Hair follicular keratinocyte (primary cell): ENCODE measurements at places on chromosomes 6 and 20. TPM values are rescaled to one million over a fixed set of nuclear protein-coding genes. Genes with fewer than 3 reads are reported as not detected.

The BTN1A1 gene
- not detected in 2 replicates for total RNA-seq

The OR2B6 gene
- total RNA-seq: not detected in 2 replicates

The NRSN1 gene
- not detected in 2 replicates for total RNA-seq

The LKAAEAR1 gene
- total RNA-seq: 2.6 TPM in 1 of 2 replicates, not detected in the other

The BMP6 gene
- 0.04 TPM in 1 of 2 replicates, not detected in the other for total RNA-seq

The PPDPF gene
- total RNA-seq: 156 and 298 TPM in 2 replicates

The SLC22A2 gene
- total RNA-seq: not detected in 2 replicates

The TDRD6 gene
- under 0.01 TPM in 1 of 2 replicates, not detected in the other for total RNA-seq

The MARCKS gene
- total RNA-seq: 41.3 and 50.7 TPM in 2 replicates

The LTA gene
- not detected in 2 replicates for total RNA-seq

The RAET1E gene
- 1.7 and 6.5 TPM in 2 replicates for total RNA-seq

The SLC22A16 gene
- not detected in 2 replicates for total RNA-seq

The MOCS1 gene
- 6.2 and 7.4 TPM in 2 replicates for total RNA-seq

The BPIFB1 gene
- total RNA-seq: not detected in 2 replicates

The BCAS4 gene
- 12.5 and 16.8 TPM in 2 replicates for total RNA-seq

The ZSWIM1 gene
- total RNA-seq: 4.4 and 7.3 TPM in 2 replicates

The LGSN gene
- not detected in 2 replicates for total RNA-seq

The PI3 gene
- 11.0 and 25.5 TPM in 2 replicates for total RNA-seq

The C4B gene
- total RNA-seq: 1.2 and 2.4 TPM in 2 replicates

The RCAN2 gene
- total RNA-seq: 0.23 TPM in 1 of 2 replicates, not detected in the other

The ZBP1 gene
- not detected in 2 replicates for total RNA-seq

The TCF15 gene
- not detected in 2 replicates for total RNA-seq

The SUMO4 gene
- 0.15 and 0.16 TPM in 2 replicates for total RNA-seq

The OR12D3 gene
- total RNA-seq: not detected in 2 replicates

The PACSIN1 gene
- not detected in 2 replicates for total RNA-seq

The LPA gene
- total RNA-seq: not detected in 2 replicates

The ID1 gene
- 149 and 278 TPM in 2 replicates for total RNA-seq

The COL20A1 gene
- not detected in 2 replicates for total RNA-seq

The C20orf141 gene
- not detected in 2 replicates for total RNA-seq

The GTSF1L gene
- total RNA-seq: not detected in 2 replicates

The CDSN gene
- 1.7 and 1.8 TPM in 2 replicates for total RNA-seq

The LSM14B gene
- 17.6 and 20.8 TPM in 2 replicates for total RNA-seq

The PCSK2 gene
- total RNA-seq: not detected in 2 replicates

The C6orf15 gene
- total RNA-seq: 0.16 TPM in 1 of 2 replicates, not detected in the other

The ANKRD66 gene
- total RNA-seq: not detected in 2 replicates

The CSNK2B gene
- total RNA-seq: 251 and 316 TPM in 2 replicates

The RUNX2 gene
- total RNA-seq: 1.7 and 2.1 TPM in 2 replicates

The LY6G6D gene
- not detected in 2 replicates for total RNA-seq
